ENCODE measurements at places on chromosomes 13 and 19.

DNA sequence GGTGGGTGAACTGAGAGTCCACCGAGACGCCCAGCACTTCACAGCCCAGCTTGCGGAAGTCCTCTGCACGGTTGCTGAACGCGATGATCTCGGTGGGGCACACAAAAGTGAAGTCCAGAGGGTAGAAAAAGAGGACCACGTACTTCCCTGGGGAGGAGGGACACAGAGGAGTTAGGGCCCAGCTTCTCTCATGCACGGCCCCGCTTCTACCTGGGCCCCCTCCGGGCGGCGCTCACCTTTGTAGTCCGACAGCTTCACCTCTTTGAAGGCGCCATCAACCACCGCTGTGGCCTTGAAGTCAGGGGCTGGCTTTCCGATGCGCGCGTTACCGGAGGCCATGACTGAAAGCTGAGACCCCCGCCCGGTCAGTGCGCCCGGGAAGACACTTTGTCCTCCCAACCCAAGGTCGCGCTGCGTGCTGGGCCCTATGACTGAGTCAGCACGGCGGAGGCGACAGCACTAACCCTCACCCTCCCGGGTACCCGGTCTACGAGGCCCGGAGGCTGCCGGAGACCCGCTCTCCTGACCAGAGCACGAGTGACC lies 606 bp downstream of the PRDX2 start:
- peak; percentile 40 for DNase-seq

- DNase-seq, result no peak
Measured at GRCh38 chr13:38265132-38265497, 84.5 kb upstream of the UFM1 start.

DNA sequence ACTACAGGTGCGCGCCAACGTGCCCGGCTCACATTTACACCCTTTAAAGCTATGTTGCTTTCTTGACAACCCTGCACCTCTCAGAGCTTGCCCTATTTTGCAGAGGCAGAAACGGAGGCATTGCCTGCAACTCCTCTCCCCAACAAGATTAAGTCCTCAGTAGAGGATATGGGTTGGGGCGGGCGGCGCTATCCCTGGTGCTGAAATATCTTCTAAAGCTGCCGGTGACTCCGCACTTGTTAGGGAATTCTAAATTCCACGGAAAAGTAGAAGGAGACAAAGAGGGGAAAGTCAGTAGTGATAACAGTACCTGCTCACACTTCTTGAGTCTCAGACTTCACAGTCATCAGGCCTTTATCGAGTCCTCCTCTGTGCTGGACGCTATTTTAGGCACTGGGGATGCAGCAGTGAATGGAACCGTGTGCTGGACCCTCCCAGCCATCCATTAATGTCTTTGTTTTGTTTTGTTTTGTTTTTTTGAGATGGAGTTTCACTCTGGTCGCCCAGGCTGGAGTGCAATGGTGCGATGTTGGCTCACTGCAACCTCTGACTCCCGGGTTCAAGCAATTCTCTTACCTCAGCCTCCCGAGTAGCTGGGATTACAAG lies 18.0 kb downstream of the SLC5A5 start:
- DNase-seq, result no peak

DNA sequence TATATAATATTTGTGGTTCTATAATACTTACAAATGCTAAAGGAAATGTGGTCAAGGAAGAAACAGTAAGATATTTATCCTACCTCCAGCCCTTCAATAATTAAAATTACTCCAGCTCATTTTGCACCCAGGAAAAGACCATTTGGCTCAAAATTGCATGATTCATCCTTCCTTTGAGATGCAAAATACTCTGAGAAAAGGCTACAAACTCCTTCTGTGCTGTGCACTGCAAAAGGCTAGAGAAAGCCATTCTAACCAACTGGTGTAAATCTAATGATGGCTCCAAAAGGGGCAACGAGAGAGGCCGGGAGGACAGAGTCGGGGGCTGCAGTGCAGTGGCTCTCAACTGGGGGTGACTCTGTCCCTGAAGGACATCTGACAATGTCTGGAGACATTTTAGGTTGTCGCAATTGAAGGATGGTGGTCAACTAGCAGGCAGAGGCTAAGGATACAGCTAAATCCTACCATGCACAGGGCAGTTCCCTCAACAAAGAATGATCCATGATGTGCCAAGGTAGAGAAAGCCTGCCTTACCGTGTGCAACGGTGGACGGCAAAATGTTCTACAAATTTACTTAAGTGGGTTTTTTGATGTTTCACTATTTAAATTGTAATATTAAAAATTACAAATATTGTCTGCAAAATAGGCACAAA lies 32.6 kb downstream of the SLC7A1 start:
- no peak for DNase-seq

DNA sequence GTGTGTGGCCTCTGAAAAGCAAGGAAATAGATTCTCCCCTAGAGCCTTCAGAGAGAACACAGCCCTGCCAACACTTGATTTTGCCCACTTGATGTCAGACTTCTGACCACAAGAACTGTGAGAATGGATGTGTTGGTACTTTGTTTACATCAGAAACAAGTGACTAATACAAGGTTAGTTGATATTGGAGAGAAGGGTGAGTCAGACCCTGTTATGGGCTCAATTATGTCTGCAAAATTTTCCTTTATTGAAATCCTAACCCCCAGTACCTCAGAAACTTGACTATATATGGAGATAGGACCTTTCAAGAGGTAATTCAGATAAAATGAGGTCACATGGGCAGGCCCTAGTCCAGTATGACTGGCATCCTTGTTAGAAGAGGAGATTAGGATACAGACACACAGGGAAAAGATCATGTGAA lies 226.7 kb downstream of the RFC3 start:
- DNase-seq, result no peak

DNA sequence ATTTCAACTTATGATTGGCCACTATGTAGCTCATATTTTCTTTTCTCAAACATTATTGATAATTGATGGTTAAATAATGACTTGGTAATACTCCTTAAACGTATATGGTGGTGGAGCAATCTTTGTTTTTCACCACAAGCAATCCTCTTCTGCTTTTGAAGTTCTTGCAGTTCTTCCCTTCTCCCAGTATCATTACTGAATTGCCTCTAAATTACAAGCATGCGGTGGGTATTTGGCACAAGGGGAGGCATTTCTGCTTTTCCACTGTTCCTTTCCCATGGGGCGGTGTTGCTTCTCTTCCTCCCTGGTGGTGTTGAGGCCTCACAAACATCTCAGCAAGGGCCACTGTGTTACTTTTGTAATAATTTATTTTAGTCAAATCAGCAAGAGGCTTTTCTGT lies 234.4 kb upstream of the RXFP2 start:
- DNase-seq, result no peak

GRCh38 chr13:91544723-91545122 lies 146.3 kb downstream of the GPC5 start:
- DNase-seq, result no peak

DNA sequence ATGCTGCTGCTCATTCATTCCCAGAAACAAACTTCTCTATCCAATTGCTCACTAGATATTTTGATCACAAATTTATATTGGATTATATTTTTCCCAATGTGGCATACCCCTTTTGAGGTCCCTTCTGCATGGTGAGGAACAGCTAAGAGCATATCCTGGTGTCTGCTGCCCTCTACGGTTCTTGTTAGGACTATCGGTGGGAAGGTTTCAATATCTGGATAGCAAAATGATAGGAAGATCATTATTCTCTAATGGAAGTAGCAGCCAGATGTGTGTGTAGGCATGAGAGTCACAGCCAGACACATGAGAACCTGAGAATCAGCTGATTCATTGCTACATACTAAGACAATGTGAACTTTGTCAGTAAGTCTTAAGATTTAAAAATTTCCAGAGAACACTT lies 1422.4 kb upstream of the MIR17HG start:
- no peak for DNase-seq

- no peak for DNase-seq
Measured at GRCh38 chr19:41564515-41565378, 11.2 kb upstream of the CEACAM21 start.

DNA sequence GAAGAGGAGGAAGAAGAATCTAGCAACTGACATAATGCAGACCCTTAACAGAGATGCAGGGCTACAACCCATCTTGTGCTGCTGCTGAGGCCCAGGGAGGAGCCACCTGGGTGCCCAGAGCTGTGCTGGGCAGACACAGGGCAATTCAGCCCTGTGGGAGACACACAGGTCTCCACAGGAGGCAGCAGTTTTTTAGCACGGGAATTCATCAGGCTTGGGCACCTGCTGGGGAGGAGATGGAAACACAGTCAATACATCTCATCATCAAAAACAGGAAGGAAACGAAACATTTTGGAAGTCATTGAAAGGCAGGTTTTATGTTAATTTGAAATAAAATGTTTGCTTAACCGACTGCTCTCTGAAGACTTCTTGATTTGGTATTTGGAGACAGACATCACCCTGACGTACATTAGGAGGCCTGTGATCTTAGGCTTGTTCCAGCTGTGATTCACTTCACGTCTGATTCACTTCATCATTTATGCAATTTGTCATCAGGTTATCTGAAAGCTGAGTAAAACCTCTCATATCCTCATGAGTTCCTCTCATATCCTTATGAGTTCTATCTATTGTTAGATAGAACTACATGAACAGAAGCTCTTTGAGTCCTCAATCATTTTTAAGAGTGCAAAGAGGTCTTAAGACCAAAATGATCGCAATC lies 77.4 kb downstream of the CYSLTR2 start:
- DNase-seq, result no peak

GRCh38 chr19:49017666-49018351 lies 918 bp upstream of the LHB start:
- peak; percentile 54 for DNase-seq

DNA sequence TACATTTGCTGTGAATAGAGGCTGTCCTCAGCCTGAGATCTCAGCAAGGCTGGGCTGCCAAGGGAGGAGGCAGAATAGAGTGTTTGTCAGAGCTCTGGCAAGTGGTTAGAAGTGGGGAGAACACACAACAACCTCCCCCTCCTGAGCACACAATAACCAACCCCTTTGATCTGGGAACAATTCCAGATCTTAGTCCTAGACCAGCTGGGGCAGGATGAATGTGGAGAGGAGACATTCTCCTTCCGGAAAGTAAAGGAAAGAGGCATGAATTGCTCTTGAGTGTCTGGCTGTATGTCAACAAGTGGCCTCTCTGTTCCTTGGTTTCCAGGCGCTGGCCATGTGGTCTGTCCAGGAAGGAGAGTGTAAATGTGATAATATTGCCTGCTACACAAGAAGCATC lies 114.9 kb upstream of the TMTC4 start:
- no peak for DNase-seq

GRCh38 chr13:98875146-98875729 lies 102.6 kb downstream of the DOCK9 start:
- no peak for DNase-seq

DNA sequence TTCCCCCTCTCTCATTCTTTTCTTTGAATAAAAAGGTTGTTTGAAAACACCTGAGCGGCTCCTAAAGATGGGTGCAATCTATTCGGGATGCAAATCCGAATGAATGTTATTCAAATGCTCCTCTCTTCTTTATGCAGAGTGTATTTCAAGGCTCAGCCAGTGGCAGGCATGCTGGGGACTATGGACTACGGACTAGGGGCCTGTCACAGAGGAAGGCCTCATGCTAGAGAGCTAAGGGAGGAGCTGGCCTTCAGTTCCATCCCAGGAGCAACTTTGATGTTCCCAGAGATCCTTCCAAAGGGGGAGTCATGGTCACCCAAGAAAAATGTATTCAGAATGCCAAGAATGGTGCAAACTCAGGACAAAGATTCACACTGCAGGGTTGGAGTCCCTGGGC lies 9.3 kb downstream of the ALOX5AP start:
- DNase-seq, result no peak

GRCh38 chr13:46614582-46614981 lies 61.6 kb downstream of the LRCH1 start:
- no peak for DNase-seq

GRCh38 chr13:82698383-82698782 lies 1183.9 kb downstream of the SLITRK1 start:
- no peak for DNase-seq

DNA sequence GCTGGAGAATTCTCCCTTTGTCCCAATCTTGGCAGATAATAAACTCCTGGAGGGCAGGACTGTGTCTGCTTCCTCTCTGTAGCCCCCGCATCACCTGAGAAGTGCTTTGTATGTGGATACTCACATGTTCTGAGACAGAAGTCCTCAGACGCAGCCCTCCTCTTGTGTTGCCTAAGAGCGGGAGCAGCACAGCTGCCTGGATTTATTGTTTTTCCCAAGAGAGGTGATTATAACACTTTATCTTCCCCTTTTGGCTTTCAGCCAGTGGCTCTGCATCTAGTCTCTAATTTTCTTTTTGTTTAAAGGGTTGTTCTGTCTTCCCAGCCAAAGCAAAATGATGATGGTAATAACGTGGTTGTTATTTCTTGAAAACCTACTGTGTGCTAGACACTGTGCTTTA lies 36.1 kb downstream of the OLFM4 start:
- no peak for DNase-seq

GRCh38 chr19:45355402-45355801 lies 14.9 kb downstream of the KLC3 start:
- no peak for DNase-seq

DNA sequence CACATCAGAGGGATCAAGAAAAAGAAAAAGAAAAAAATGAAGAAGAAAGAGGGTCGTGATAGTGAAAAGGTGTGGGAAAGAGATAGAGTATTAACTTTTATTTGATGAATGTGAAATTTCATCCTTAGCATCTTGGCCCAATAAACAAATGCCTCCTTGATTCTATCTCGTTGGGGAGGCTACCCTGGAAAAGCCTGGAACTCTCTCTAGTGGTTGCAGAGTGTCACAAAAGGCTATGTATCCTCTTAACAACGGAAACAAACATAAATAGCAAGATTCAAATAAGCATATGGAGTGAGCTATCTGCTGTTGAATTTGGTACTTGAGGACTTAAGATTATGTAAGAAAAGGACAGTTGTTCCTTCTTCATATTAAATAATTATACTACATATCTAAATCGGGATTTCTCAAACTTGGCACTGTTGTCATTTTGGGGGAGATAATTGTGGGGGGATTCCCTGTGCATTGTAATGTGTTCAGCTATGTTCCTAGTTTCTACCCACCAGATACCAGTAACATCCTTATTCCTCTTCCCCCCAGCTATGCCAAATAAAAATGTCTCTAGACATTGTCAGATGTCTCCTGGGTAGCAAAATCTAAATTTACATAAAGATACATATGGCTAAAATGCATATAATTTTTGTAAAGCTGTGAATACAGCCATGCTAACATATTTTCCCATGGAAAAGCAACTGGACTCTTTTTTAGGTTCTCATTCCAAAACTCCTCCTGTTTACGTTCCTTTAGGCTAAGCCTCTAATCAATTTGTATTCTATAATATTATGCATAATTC lies 557.2 kb downstream of the DCT start:
- DNase-seq, result no peak

DNA sequence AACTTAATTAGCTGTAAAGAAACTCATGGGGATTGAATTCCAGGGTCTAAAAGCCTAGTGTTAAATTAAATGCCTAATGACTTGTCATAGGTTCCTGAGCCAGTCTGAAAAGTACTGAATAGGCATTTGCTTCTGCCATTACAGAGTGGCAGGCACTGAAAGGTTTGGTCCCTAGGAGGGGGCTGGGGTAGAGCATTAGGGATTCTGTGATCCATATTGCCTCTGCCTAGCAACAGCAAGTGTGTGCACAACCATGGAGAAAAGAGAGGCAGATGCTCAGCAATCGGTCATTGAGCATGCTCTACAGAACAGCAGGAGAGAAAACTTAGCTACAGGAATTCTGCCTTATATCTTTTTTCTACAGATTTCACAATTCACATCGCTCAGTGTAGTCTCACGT lies 133.5 kb downstream of the TRPC4 start:
- DNase-seq, result no peak

- no peak for DNase-seq
Measured at GRCh38 chr13:21798181-21798580, 127.3 kb downstream of the FGF9 start.

- DNase-seq, result no peak
Measured at GRCh38 chr19:18520848-18521691, 800 bp downstream of the ELL start.
